ENCODE measurements at places on chromosomes 7 and 10.

DNA sequence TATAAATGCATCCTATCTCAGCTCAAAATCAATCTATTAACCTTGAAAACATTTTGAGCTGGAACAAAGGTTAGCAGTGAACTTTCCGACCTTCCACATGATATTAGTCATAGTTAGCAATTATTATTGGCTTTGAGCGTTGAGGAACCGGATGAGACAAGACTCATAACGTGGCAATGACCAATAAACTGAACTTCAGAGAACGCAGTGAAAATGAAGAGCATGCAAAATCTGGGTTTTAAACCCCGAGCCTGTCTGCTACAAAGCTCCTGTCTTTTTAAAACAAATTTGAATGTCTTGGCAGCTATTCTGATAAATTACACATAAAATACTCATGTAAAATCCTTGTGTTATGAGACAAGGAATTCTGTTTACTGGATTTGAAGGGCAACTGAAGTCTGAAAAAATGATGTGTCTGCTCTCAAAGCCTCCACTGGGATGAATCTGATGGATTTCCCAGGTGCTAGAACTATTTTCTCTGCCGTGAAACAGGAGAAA, 74.7 kb upstream of the ITGB1 start:
- no peak for DNase-seq

- no peak for DNase-seq
Measured at GRCh38 chr7:64875658-64876406, 27.2 kb upstream of the ZNF273 start.

DNA sequence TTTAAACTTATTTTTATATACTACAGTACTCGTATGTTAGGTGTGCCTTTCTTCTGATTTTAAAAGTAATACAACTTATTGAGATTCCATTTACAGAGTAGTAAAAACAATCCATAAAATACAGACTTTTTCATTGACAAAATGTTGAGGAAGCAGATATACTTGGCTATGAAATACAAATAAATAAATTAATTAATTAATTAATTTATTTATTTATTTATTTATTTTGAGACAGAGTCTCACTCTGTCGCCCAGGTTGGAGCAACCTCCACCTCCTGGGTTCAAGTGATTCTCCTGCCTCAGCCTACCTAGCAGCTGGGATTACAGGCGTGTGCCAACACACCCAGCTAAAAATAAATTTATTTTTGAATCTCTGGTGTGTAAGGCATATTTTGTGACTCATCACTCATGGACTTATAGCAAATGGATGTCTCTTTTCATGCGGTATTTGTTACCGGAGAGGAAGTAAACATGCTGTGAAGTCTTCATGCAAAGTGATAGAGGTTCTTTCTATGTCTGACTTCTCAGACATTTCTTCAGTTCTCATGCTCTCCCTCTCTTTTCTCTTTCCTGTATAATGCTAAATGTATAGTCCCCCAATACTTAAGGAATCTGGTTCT, 20.2 kb upstream of the SRPK2 start:
- DNase-seq = no peak

- no peak for DNase-seq
Measured at GRCh38 chr7:44285561-44285960, 39.8 kb downstream of the CAMK2B start.

DNA sequence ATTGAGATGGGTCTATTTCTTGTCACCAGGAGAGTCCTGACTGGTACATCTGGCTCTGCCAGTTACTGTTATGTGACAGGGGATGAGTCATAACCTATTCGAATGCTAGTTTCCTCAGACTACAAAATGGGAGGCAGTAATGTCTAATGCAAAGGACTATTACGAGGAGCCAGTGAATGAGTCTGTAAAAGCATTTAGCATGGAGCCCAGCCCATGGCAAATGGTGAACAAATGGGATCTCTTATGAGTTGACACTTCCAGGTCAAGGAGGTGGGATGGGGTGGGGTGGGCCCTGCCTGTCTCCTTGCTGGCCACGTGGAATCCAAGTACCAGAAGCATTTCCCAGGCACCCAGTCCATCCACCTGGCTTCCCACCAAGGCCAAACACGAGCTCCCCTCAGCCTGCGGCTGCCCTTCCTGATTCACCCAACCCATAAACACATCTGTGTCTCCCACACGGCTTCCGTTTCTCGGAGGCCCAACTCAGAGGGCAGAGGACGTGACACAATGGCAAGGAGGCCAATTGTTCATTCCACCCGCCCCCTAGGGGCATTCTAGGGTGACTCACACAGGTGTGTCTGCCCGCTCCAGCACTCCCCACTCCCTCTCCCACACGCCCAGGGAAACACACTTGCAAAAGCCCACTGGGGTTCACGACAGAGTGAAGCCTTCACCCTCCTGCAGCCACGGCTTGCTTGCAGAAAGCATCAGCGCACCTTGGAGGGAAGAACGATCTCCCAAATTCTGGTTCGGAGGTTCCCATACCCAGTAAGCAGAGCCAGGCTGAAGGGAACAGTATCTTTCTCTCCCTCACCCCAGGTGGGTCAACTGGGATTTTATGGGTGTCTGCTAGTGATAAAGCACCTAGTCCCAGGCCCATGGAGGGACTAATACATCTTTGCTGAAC, 109.8 kb downstream of the SH3PXD2A start:
- DNase-seq = peak; percentile 32

Measured in central memory CD4-positive, alpha-beta T cell (primary cell).